ENCODE measurements at places on chromosomes 3 and 15.

- no peak for DNase-seq
Observed at GRCh38 chr15:88178631-88179030, 77.9 kb downstream of the NTRK3 start.

DNA sequence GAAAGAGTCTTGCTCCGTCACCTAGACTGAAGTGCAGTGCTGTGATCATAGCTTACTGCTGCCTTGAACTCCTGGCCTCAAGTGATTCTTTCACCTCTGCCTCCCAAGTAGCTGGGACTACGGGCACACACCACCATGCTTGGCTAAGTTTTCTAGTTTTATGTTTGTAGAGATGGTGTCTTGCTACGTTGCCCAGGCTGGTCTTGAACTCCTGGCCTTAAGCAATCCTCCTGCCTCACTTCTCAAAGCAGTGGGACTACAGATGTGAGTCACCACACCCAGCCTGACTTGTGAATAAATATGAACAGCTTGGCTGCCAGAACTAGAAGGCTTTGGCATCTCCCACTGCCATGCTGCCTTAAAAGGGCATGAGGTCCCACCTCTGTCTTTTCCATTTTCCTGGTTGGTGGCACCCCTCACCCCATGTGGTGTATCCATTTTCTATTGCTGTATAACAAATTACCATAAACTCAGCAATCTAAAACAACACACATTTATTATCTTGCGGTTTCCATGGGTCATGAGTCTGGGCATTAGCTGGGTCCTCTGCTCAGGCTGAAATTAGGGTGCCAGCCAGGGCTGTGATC lies 44.3 kb downstream of the PTPRG start:
- DNase-seq, result no peak

DNA sequence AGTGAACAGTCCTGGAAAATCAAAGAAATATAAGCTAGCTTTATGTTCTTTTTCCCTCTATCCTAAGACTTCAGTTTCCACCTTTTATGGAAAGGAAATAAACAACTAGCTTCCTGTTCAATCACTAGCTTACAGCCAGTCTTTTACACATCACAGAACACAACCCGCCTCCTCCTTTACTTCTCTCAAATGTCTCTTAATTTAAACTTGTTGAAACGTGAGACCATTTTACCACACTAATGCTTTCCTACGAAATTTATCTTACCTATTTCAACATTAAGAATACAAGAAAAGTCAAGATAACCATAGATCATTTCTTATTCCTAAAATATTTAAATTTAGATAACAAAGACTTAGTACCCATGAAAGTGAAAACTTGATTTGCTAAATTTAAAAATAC lies 6.2 kb downstream of the PRTG start:
- no peak for DNase-seq

- DNase-seq, result no peak
Observed at GRCh38 chr3:139357899-139358298, 14.1 kb downstream of the MRPS22 start.

- no peak for DNase-seq
Observed at GRCh38 chr15:75921732-75922703, 18.3 kb downstream of the FBXO22 start.
